ENCODE measurements at places on chromosomes 12 and 14. TPM values are rescaled to one million over a fixed set of nuclear protein-coding genes. Genes with fewer than 3 reads are reported as not detected.

The TMPRSS12 gene
- total RNA-seq: not detected

The MANSC4 gene
- not detected for total RNA-seq

The LRCOL1 gene
- total RNA-seq: not detected

The SNAPC1 gene
- 4.5 TPM for total RNA-seq

The VRTN gene
- 0.06 TPM for total RNA-seq

The FIGNL2 gene
- total RNA-seq: 2.0 TPM

The GPRC5D gene
- total RNA-seq: not detected

The CHURC1 gene
- 57.6 TPM for total RNA-seq

The ACTR6 gene
- total RNA-seq: 39.2 TPM

The STYK1 gene
- 0.33 TPM for total RNA-seq

The KRT82 gene
- not detected for total RNA-seq

The SNX6 gene
- 68.7 TPM for total RNA-seq

The KCNC2 gene
- not detected for total RNA-seq

The SLC7A7 gene
- total RNA-seq: not detected

The CIROP gene
- not detected for total RNA-seq

The EXOC3L4 gene
- total RNA-seq: not detected

The IL23A gene
- total RNA-seq: 27.6 TPM

The RFX4 gene
- total RNA-seq: not detected

The AVPR1A gene
- total RNA-seq: 0.03 TPM

The HNRNPC gene
- 510 TPM for total RNA-seq

The TPCN1 gene
- total RNA-seq: 77.5 TPM

The CELA1 gene
- 0.88 TPM for total RNA-seq

The CTSG gene
- total RNA-seq: not detected

The REP15 gene
- total RNA-seq: 0.46 TPM

The NDUFA12 gene
- 67.6 TPM for total RNA-seq

The C3AR1 gene
- total RNA-seq: 0.68 TPM

The KRT6C gene
- not detected for total RNA-seq

The NR1H4 gene
- not detected for total RNA-seq

The RNF212B gene
- not detected for total RNA-seq

The IL25 gene
- not detected for total RNA-seq
